ENCODE measurements at places on chromosomes 1 and 21.

DNA sequence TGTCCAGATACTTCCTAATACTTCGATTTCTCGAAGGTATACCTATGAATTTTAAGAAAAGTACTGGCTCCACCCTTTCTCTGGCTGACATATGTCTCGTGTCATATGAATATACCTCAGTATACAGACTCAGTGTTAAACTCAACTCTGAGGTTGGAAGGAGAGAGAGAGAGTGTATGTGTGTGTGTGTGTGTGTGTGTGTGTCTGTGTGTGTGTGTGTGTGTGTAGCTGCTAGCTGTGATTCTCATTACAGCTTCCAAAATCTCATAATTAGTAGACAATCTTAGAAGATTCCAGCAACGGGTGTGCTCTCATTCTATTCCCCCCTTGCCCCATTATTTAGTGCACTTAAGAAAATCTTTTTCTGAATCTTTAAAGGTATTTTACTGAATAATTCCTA lies 380.3 kb upstream of the B3GALT2 start:
- peaks cover 28% of the 10 kb centered on the region for H3K36me3 ChIP-seq
- no peak overlapping the region for H3K4me3 ChIP-seq
- no peaks in the 10 kb centered on the region for H3K27me3 ChIP-seq
- H3K27ac ChIP-seq: no peak overlapping the region
- no peak for DNase-seq

GRCh38 chr1:241485145-241485544 lies 34.4 kb downstream of the FH start:
- H3K4me3 ChIP-seq: no peak overlapping the region
- no peak for DNase-seq
- H3K27me3 ChIP-seq: no peaks in the 10 kb centered on the region
- H3K36me3 ChIP-seq: no peaks in the 10 kb centered on the region

DNA sequence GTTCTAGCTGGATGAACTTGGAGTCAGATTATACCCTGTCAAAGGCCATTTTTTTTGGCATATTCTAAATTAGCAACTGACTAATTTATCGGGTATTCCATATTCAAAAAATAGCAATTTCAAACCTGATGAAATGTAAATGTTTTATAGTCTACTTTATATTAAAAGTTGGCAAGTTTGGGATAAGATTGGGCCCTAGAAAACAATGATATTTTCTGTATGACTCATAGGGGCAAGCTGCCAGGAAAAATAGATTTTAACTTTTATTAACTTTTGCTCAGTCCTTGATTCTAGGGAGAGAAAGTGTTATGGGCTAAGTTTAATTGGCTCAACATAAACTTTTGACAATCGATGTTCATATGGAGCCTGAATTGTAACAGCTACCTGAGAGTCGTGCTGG lies 576.9 kb upstream of the B3GALT2 start:
- no peaks in the 10 kb centered on the region for H3K27me3 ChIP-seq
- H3K4me3 ChIP-seq: no peak overlapping the region
- DNase-seq: no peak
- H3K4me1 ChIP-seq: no peaks in the 10 kb centered on the region
- no peaks in the 10 kb centered on the region for H3K36me3 ChIP-seq
- H3K27ac ChIP-seq: no peak overlapping the region

DNA sequence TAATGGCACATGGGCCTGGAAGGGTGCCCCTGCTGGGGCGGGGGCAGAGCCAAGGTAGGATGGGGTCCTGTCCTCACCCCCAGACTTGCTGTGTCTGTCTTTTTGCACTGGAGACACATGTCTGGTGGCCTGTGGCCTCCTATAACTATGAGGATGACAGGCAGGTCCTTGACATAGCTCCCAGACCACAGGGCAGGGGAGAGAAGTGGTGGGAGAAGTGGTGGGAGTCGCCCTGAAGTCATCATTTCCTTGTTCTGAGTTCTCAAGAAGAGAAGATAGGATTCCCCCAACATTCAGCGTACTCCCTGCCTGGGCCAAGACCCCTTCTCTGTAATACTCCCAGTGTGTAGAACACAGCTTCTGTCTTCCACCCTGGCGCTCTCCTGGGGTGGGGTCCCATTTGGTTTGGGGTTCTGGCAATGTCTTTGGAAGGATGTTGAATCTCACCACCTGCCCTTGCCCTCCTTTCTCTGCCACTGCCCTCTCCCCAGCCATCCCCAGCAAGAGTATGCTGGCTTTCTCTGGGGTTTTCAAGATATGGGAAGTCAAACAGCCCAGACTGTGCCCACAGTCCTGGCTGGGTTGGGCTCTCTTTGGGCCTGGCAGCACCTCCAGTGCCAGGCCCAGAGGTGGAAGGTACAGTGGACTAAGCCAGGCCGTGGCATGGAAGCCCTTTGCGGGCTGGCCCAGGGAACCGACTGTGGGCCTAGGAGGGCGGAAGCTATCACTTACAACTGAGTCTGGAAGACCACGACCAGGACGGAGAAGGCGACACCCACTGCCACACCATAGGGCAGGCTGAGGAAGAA lies 19.4 kb downstream of the SLC26A9 start:
- H3K36me3 ChIP-seq: no peaks in the 10 kb centered on the region
- H3K27ac ChIP-seq: no peak overlapping the region
- no peaks in the 10 kb centered on the region for H3K4me1 ChIP-seq
- no peak overlapping the region for H3K4me3 ChIP-seq

- DNase-seq: no peak
- no peak overlapping the region for H3K4me3 ChIP-seq
- H3K27me3 ChIP-seq: no peaks in the 10 kb centered on the region
- no peak overlapping the region for H3K27ac ChIP-seq
- no peaks in the 10 kb centered on the region for H3K4me1 ChIP-seq
Measured at GRCh38 chr21:37199057-37199924, 67.8 kb downstream of the VPS26C start.

- H3K4me1 ChIP-seq: peaks cover 76% of the 10 kb centered on the region
- H3K27me3 ChIP-seq: no peaks in the 10 kb centered on the region
- H3K4me3 ChIP-seq: no peak overlapping the region
- H3K36me3 ChIP-seq: peaks cover 14% of the 10 kb centered on the region
- DNase-seq: no peak
Measured at GRCh38 chr1:21332554-21333311, 42.5 kb upstream of the ECE1 start.

DNA sequence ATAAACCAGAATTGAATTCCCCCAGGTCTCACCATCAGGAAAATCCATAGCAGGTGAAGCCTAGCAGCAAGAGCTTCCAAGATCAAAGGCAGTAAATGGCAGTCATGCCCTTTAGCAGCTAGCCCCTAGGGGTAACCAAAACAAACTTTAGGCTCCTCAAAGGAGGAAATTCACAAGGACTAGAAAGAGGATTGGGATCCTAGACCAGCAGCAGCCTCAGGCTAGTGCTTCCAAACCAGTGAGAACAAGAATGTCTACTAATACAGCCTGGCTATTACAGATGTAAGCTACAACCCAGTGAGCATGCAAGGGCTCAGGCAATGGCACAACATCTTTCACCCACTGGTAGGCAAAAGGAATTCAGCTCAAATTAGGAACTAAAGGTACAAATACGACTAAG lies 11.1 kb upstream of the RIMKLA start:
- no peak for DNase-seq
- H3K4me3 ChIP-seq: no peak overlapping the region
- H3K4me1 ChIP-seq: no peaks in the 10 kb centered on the region
- peaks cover 21% of the 10 kb centered on the region for H3K27me3 ChIP-seq
- no peak overlapping the region for H3K27ac ChIP-seq

GRCh38 chr1:11845641-11846335 lies 1.8 kb downstream of the NPPA start:
- DNase-seq: no peak
- H3K36me3 ChIP-seq: peaks cover 4% of the 10 kb centered on the region
- H3K4me3 ChIP-seq: no peak overlapping the region

DNA sequence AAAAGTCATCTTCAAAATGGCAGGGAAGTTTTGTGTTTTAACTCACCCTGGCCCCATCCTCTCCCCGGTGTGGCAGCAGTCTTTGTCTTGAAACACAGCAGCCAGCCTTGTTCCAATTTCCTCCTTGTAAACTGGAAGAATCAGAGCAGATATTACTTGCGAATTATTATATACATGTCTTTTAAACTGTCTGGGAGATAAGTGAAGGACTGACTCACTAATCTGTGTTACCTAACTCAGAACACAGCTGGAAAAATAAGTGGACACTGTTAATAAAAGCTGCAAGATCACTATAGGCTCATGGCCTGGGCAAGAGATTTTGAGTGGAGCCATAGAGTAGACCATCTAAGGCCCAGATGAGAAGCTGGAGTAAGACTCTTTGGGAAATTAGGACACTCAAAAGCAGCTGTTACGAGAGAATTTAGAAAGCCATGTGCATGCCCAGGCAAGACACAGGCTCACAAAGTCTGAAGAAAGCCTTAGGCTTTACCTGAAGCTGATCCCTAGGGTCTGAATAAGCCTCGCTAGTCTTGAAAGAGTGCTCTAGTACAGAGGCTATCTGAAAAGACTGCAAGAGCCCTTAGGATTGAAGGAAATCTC lies 233.0 kb upstream of the RAB4A start:
- peaks cover 51% of the 10 kb centered on the region for H3K27me3 ChIP-seq
- DNase-seq: no peak
- no peak overlapping the region for H3K4me3 ChIP-seq

DNA sequence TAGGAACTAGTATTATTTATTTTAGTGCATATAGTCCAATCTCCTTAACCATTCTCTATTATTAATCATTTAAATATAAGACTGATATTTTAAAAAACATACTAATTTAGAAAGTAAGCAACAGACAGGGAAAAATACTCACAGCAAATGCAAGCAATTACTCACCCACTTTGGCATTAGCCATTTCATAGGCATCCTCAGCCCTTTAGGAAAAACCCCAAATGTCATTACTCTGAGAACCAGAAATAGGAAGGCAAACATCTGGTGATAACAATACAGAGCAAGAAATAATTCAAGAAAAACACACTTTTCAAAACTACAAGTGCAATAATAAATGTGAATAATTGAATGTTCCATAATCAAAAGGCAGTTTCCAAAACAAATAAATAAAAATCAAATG lies 545.1 kb downstream of the PLPP3 start:
- H3K4me3 ChIP-seq: no peak overlapping the region
- no peaks in the 10 kb centered on the region for H3K36me3 ChIP-seq
- no peaks in the 10 kb centered on the region for H3K27me3 ChIP-seq
- H3K4me1 ChIP-seq: no peaks in the 10 kb centered on the region
- H3K27ac ChIP-seq: no peak overlapping the region
- no peak for DNase-seq

GRCh38 chr1:192846950-192847349 lies 38.1 kb downstream of the RGS2 start:
- no peak overlapping the region for H3K4me3 ChIP-seq
- no peak overlapping the region for H3K27ac ChIP-seq
- no peaks in the 10 kb centered on the region for H3K4me1 ChIP-seq
- peaks cover 12% of the 10 kb centered on the region for H3K27me3 ChIP-seq
- H3K36me3 ChIP-seq: no peaks in the 10 kb centered on the region

DNA sequence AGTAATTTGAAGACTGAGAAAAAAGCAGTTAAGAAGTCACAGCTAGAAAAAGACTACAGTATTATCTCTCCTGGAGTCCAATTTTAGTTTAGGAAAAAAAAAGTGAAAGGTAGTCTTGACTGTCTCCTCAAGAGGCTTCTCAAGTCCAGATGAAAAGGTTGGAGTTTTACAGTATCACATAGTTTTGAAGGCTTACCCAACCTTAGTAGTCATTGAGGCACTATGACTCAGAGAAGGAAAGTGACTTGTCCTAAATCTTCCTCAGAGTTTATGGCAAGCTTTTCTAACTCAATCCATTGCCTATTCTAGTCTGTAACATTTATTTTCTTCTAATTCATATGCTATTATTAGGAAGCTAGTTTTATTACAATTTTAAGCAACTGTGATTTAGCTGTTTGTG lies 174.9 kb downstream of the DPYD start:
- DNase-seq: no peak
- no peaks in the 10 kb centered on the region for H3K27me3 ChIP-seq
- no peak overlapping the region for H3K4me3 ChIP-seq
- no peak overlapping the region for H3K27ac ChIP-seq
- H3K4me1 ChIP-seq: no peaks in the 10 kb centered on the region

- H3K27ac ChIP-seq: no peak overlapping the region
- H3K4me1 ChIP-seq: no peaks in the 10 kb centered on the region
- H3K4me3 ChIP-seq: no peak overlapping the region
- no peak for DNase-seq
- H3K27me3 ChIP-seq: peaks cover 18% of the 10 kb centered on the region
Measured at GRCh38 chr1:40932006-40932405, 47.5 kb upstream of the CTPS1 start.

DNA sequence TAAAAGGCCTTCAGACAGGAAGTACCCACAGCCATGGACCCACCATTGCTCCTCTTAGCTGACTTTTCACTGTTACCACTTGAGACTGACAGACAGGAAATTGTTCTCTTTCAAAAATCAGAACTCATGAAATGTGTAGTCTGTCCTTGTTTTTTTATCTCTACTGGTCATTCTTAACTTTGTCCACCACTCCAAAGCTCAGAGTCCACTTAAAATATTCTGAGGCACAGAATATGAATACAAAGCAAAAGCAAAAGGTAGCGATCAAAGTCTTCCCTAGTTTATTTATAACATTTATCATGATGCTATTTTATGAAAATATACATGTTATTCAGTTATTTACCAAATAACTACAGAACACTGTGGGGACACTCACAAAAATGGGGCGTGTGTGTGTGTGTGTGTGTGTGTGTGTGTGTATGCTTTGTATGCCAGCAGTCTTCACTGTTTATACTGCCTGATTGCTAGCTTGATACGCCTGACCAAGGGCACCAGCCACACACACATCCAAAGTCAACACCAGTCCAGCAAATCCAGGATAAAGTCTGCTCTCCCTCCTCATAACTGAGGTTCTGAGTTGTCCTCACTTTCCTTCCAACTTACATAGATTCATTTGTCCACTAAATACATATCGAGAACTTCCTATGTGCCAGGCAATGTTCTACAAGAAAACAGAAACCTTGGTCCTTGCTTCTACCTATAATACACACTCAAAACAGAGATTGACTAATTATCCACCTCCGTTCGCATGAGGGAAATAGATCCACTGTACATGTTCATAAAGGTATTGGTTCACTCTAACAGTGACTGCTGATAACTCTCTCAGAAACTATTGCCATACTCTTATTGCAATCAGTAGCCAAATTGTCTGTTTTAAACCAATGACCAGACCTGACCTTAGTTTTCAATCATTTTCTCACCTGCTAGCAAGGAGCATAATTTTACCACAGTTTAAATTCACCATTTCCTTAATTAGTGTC lies 79.4 kb downstream of the ERICH3 start:
- H3K4me3 ChIP-seq: no peak overlapping the region
- H3K36me3 ChIP-seq: no peaks in the 10 kb centered on the region
- peaks cover 18% of the 10 kb centered on the region for H3K27me3 ChIP-seq
- no peak for DNase-seq
- no peaks in the 10 kb centered on the region for H3K4me1 ChIP-seq
- no peak overlapping the region for H3K27ac ChIP-seq

- no peak overlapping the region for H3K4me3 ChIP-seq
- H3K36me3 ChIP-seq: peaks cover 27% of the 10 kb centered on the region
- no peaks in the 10 kb centered on the region for H3K27me3 ChIP-seq
- no peak overlapping the region for H3K27ac ChIP-seq
Measured at GRCh38 chr1:77582905-77583304, 99.6 kb downstream of the ZZZ3 start.

GRCh38 chr1:245378745-245379144 lies 224.0 kb downstream of the KIF26B start:
- H3K27me3 ChIP-seq: peaks cover 24% of the 10 kb centered on the region
- no peak overlapping the region for H3K4me3 ChIP-seq
- no peaks in the 10 kb centered on the region for H3K36me3 ChIP-seq
- H3K4me1 ChIP-seq: peaks cover 15% of the 10 kb centered on the region
- no peak for DNase-seq

- peaks cover 41% of the 10 kb centered on the region for H3K27me3 ChIP-seq
- no peaks in the 10 kb centered on the region for H3K36me3 ChIP-seq
- no peak overlapping the region for H3K27ac ChIP-seq
- H3K4me3 ChIP-seq: no peak overlapping the region
Measured at GRCh38 chr1:245166471-245166885, 11.7 kb downstream of the KIF26B start.
